Stimulated activated CD4-positive, alpha-beta T cell treated with anti-CD3 and anti-CD28 coated beads, Interleukin-15, amount 100 ng/mL, for 1 hour (primary cell): ENCODE measurements at places on chromosomes 7 and 10.

DNA sequence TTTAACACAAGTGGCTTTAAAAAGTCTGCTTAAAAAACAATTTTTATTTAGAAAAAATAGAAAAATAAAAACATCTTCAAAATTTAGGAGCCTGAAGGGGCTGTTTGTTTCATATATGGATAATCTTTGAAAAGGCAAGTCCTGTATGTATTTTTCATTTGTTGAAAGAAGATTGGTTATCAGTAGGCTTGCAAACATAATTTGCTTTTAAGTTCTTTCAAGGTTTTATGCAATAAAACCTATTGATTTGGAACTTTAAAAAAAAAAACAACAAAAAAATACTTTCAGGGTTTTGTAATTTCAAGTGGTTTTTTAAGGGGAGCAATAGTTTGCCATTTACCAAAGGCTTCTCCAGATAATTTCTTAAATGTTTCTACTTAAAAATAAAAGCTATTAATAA, 35.6 kb downstream of the MPLKIP start:
- DNase-seq: no peak

DNA sequence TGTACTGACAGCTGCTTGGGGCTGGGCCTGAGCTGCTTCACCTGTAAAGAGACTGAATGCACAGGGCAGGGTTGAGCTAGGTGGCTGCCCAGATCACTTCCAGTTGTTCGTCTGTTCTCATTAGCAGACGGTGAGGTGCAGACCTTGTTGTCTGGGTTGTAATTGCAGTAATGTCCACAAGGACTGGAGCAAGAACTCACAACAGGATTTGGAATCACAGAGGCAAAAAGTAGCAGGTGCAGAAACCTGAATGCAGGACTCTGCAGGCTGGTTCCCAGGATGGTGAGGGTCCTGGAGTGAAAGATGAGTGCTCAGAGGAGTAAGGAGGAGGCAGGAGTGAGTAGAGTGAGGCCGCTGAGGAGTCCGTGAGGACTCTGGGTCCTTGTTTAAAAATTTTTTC, 9.2 kb downstream of the ZSCAN25 start:
- no peak for DNase-seq

DNA sequence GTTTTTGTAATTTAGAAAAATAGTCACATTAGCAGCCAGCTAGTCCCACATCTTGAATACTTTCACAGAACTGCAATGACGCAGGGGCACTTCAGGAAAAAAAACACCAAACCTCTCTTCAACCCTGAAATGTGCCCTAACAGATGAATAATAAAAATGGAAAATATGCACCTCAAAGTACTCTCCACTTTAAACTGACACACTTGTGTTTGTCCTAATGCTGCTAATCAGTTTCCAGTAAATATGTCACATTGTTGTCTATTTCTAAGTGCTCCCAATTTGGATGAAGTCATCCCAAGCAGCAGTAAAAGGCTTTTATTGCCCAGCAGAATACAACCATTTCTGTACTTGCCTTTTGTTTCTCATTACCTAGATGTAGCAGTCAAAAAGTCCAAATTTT, 86.7 kb downstream of the PARD3 start:
- no peak for DNase-seq

DNA sequence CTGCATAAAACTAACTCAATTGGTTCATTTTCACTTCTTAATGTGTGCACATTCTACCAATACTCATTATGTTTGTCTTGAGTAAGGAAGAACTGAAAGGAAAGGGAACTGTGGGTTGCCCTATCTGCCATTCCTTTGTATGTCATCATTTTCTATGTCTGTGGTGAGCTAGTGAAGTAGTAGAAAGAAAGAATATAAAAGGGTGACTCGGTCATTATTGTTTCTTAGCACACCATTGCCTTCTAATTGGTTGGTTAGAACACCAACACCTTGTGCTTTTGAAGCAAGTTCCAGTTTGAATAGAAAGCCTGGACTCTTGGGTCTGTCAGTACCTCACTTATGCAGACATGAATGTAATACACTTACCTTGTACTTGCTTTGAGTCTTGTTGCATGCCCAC, 64.3 kb upstream of the MDFIC start:
- DNase-seq: no peak

DNA sequence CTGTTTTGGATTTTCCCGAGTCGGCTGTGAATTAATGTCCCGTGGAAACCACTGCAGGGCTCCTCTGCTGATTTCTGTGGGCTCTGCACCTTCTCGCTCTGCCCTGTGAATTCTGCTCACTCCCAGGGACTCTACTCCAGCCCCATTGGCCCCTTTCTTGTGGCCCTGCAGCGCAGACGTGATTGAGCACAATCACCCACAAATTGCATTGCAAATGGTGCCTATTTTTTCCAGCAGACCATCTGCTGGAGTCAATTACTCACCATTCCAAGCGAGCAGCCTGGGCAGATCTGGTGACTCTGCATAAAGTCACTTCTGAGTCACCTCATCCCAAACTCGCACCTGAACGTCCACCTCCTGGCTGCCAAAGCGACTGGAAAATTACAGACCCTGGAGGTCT, 235.8 kb downstream of the PAXIP1 start:
- no peak for DNase-seq

DNA sequence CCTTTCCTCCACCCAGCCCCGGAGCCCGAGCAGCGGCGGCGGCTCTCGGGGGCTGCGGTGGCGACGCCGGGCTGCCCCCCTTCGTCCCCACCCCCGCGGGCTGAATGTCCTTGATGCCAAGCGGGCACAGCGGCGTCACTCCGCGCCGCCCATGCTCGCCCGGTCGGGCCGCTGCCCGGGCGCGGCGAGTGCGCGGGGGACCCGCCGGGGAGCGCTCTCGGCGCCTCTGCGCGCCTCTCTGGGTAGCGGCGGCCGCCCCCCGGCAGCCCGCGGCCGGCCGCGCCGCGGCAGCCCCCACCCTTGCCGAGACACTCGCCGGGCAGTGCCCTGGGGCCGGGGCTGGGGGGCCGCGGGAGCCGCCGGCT, 433 bp upstream of the PLXNA4 start:
- DNase-seq: no peak

GRCh38 chr7:44733708-44734481, 14.8 kb upstream of the ZMIZ2 start:
- DNase-seq: no peak

GRCh38 chr10:110073896-110074295, 66.1 kb downstream of the ADD3 start:
- no peak for DNase-seq

- DNase-seq: no peak
These were observed 114.3 kb downstream of the SLIT1 start for GRCh38 chr10:97071496-97071895.

DNA sequence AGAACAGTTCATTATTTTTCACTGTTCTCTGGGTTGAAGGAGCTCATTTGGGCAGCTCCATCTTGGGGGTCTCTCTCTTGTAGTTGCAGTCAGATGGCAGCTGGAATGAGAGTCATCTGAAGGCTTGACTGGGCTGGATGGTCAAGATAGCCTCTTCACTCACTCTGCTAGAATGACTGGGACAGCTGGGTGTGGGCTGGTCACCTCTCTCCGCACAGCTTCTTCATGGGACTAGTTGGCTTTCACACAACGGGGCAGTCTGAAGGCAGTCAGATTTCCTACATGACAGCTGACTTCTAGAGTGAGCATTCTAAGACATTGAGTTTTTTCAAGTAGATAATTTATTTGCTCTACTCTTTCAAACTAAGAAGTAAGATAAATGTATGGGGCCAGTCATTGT, 13.1 kb downstream of the PLEKHA1 start:
- DNase-seq: no peak

GRCh38 chr10:132642732-132643008, 105.1 kb downstream of the INPP5A start:
- no peak for DNase-seq

- no peak for DNase-seq
These were observed 8.0 kb upstream of the RAMP3 start for GRCh38 chr7:45149606-45150005.

- no peak for DNase-seq
These were observed 48.1 kb downstream of the WIPF3 start for GRCh38 chr7:29854257-29854938.
